ENCODE measurements at places on chromosomes 11 and 22.

GRCh38 chr22:48242461-48242864 lies 1480.0 kb downstream of the TBC1D22A start:
- DNase-seq: no peak

DNA sequence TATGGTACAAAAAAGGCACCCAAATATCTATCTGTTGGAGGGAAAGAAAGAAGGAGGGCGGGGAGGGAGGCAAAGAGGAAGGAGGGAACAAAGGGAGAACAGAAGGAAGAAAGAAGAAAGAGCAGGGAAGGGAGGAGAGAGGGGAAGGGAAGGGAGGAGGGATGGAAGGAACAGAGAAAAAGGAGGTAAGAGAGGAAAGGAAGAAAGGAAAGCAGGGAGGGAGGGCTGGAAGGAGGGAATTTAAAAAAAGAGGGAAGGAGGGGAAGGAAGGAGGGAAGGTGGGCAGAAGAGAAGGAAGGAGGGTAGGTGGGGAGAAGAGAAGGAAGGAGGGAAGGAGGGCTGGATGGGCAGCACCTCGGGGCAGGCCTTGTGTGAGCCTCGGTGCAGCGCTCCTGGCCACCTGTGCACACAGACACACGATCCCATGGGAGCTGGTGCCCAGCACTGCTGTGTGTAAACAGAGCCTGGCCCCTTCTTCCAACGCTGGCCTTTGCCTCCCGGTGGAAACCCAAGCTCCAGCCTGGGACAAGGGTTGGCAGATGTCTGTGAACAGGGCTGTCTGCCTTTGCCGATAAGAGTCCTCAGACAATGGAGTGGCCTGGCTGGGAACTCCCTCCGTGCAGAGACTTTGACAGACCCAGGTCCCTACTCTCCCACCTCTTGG lies 23.2 kb downstream of the SMIM38 start:
- no peak for DNase-seq

DNA sequence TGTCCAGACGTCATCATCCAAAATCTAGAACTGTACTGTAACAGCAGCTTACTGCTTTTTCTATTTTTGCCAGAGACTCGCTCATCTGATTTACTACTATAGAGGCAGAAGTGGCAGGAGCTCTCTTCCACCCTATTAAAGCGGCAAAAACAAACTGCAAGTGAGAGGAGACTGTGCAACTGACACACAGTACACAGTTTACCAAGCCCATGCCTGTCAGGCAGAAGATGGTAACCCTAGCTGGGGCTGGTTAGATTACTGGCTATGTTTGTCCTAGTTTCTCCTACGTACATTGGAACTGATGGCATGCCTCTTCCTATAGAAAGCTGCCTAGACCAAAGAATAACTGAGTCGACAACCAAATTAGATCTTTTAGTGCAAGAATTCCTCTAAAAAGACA lies 51.8 kb downstream of the CELF1 start:
- no peak for DNase-seq

DNA sequence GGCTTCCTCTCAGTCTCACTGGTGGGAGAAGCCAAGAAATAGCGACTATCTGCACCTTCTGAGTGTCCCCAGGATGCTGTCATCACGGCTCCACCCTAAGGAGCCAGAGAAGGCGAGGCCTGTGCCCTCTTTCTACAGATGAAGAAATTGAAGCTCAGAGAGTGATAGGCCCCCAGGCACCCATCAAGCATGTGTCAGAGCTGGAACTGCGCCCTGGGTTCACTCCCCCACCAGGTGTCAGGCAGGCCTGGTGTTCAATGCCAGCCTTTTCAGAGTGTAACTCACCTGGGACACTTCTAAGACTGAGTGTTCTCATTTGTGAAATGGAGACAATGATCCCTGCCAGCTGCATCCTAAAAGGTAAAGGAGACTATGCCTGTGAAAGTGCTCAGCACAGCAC lies 127.3 kb upstream of the SEZ6L start:
- DNase-seq: no peak

DNA sequence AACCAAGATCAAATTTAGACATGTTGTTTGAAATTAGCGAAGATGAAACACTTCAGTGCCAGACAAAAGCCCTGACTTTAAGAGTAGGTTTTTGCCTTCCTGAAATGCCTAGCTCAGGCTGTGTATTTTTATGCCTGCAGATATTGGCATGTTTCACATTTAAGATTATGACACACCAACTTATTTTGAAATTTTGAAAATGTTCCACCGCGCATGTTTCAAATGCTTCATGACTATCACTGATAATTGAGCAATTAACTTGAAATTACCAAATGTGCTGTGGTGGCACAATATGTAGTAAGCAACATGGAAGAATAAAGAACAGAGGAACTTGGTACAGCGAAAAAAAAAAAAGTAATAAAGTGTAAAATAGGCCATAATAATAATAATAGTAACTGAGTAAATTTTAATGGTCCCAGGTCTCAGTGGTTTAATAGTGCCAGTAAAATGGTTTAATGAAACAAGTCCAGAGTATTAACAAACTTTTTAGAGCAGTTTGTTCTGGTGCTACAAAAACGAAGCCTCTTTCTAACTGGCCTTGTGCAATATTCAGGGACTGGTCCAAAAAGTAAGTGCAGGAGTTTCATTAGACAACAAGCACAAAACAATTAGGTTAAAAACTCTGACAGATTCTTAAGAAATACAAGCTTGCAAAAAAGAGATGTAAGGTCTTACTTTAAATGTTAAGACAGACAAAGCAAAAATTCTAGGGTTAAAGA lies 112.5 kb upstream of the SOX6 start:
- DNase-seq: no peak

GRCh38 chr22:20951932-20952380 lies 15.1 kb upstream of the AIFM3 start:
- DNase-seq: no peak

- DNase-seq: no peak
These were observed 52.2 kb downstream of the PRDM10 start for GRCh38 chr11:129950101-129951091.

DNA sequence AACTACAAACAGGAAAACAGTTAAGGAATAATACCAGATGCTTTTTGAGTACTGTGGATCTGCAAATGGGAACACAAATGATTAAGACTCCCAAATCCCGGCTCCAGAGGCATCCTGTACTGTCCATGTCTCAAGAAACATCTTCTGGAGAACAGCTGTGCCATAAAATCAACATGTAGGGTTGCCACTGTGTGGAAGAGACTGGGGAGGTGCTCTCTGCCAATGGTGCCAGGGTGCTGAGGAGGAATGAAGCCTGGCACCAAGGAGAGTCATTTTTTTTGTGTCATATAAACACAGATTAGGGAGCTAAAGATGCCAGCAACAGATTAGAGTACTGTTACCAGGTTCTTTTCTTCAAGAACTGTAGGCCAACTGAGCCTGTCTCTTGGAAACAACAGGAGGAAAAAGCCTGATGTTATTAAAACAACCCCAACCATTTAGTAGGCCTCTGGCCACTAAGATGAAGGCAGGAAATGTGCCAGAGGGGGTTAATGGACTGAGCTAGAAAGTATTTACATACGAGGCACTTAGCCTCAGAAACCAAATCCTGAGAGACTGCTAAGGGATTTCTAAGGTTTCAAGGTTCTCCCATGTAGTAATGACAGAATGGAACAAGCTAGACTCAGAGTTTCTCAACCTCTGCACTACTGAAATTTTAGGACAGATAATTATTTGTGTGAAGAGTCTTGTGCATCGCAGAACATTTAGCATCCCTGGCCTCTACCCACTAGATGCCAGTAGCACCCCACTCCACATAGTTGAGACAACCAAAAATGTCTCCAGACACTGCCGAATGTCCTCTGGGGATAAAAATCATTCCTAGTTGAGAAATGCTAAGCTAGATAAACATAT lies 54.6 kb upstream of the CHRM4 start:
- no peak for DNase-seq

DNA sequence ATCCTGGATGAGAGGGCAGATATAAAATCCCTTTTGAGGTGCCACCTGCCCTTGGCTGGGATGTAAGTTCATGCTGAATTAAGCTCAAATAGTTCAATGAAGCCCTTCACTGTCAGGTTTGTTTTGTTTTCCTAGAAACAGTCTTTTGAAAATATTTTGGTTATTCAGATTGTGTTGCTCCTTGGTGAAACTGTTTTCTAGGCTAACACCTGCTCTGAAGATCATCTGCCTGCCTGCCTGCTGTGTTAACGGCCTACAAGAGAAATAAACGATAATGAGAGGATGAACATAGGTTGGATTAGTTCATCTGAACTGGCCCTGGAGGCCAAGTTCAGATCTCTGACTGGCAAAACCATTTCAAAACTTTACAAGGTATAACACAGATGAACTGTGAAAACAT lies 67.4 kb downstream of the ZBTB44 start:
- no peak for DNase-seq

GRCh38 chr11:96194581-96195374 lies 148.2 kb downstream of the MAML2 start:
- no peak for DNase-seq

GRCh38 chr11:114398303-114398920 lies 1.9 kb downstream of the C11orf71 start:
- DNase-seq: no peak

DNA sequence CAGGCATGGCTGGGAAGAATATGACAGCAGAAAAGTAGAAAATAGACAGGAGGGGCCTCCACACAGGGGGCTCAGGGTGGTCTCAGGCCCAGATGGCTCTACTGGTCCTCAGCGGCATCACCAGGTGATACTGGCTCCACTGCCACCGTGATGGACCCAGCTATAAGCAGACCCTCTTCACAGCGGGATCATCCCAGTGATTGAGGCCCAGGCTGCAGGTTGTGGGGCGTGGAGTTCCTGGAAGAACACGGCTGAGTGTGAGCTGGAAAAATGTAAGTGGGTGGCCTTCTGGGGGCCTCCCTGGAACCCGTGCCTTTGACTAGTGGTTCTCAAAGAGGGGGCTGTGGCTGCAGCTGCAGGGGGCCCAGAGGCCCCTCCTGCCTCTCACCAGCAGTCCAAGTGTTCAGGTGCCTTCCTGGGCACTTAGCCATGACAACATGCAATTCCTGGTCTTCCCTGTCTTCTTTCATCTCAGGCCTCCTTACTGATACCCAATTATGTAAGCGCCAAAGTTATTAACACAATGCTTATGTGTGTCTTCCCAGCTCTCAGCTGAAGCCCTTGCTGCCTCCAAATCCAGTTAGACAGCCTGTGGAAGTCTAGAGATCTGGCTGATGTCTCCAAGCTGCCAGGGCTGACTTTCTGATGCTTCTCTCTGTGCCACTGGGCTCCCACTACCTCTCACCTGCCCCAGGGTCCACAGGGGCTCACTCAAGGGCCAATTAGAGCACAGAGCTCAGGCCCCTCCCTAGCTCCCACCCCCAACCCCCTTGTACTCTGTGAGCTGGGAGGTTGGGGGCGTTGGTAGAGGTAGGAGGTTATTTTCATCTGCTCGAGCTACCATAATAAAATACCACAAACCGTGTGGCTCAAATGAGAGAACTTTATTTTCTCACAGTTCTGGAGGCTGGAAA lies 110.1 kb upstream of the LMO1 start:
- DNase-seq: no peak

- no peak for DNase-seq
These were observed 47.9 kb downstream of the CDKN1C start for GRCh38 chr11:2837651-2838050.

- no peak for DNase-seq
These were observed 1.5 kb upstream of the TCF20 start for GRCh38 chr22:42271906-42272305.

GRCh38 chr22:26656891-26657851 lies at the start of gene MIAT:
TSS of gene MIAT (plus strand) at chr22:26657588.
- peak; percentile 38 for DNase-seq

GRCh38 chr11:44445500-44446365 lies 119.7 kb upstream of the CD82 start:
- DNase-seq: no peak

GRCh38 chr11:11481371-11481770 lies 128.3 kb upstream of the CSNK2A3 start:
- DNase-seq: no peak

GRCh38 chr11:68682531-68682961 lies 1.8 kb upstream of the GAL start:
- DNase-seq: no peak

DNA sequence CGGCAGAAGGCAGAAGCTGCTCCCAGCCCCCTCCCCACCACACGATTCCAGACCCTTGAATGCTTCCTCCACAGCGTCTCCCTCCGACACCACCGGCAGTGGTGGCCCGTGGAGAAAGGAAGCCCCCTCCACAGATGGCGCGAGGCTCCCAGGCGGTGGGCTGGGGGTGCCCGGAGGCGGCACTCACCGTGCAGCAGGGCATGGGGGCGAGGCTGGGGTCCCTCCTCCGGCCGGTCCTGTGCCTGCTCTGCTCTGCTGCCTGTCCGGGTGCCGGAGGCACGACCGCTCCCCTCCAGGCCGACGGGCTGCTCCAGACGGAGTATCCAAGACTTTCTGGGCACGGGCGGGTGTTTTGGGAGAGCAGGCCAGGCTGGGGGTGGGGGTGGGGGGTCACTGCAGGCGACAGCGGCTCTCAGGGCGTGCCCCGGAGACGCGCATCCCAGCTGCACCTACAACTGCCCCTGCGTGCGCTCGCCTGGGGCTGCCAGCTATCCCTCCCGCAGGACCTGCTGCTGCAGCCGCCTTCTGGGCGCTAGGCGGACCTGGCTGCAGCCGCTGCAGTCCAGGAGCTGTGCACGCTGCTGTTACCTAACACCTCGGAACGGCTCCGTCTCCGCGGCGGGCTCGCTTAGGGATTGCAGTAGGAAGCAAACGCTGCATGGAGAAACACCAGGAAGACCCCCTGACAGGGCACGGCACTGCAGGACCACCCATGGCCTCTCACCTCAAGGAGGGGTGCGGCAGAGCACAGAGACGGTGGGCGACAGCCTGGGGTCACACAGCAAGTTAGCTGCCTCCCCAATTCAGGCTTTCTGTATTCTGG lies 15.2 kb downstream of the MRGPRG start:
- no peak for DNase-seq

- DNase-seq: no peak
These were observed 2.6 kb downstream of the HBE1 start for GRCh38 chr11:5267033-5267563.

DNA sequence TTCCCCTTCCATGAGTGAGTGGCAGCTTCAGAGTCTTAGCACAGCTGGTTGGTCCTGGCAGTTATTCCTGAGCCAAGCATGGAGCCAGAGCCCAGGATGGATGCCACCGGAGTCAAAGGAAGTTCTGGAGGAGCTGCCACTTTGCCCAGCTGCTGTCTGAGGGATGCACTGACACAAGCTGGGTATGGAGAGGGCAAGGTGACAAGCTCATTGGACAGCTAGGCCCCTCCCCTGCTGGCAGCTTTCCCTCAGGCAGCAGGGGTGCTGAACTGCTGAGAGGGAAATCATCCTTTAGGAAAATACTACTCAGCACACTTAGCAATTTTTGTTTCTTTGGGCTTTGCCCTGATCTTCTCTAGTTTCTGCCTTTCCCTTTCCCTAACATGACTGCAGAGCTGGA lies 99.3 kb upstream of the SESN3 start:
- no peak for DNase-seq

DNA sequence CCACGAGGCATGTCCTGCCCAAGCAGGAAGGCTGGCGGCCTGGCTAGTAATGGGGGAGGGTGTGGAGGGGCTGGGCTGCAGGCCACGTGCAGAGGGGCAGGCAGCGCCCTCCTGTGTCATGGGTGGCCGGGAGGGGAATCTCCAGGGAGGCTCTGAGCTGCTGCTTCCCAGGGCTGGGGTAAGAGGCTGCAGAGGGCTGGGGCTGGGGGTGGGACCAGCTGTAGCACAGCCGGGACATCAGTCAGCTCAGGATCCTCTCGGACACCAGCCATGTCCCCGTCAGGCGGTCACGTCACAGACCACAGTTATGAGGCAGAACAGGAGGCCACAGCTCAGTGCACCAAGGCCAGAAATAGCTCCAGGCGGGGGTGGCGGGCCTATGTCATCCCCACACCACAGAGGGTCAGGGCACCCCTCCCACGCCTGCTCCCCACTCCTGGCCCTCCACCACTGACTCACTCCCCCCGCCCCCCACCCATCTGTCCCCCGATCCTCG lies 21.1 kb downstream of the RTN4R start:
- no peak for DNase-seq

GRCh38 chr22:20890975-20891374 lies 26.2 kb upstream of the CRKL start:
- DNase-seq: no peak
